ENCODE measurements at places on chromosomes 7 and 10. TPM values are rescaled to one million over a fixed set of nuclear protein-coding genes. Genes with fewer than 3 reads are reported as not detected.
A peak's percentile ranks its signal among the peaks of the same experiment; 100 is the strongest.

The PGAM2 gene
- 0.37 TPM for total RNA-seq

The SPDYE8 gene
- not detected for total RNA-seq

GRCh38 chr7:17965603-17966002 lies 25.3 kb upstream of the SNX13 start:
- DNase-seq: peak; percentile 70

The ZWINT gene
- total RNA-seq: 64.6 TPM

GRCh38 chr7:130841416-130841815 lies 107.4 kb upstream of the KLF14 start:
- DNase-seq: no peak

The IL6 gene
- 21.3 TPM for total RNA-seq

- no peak for DNase-seq
Observed at GRCh38 chr10:816091-816477, 115.4 kb downstream of the LARP4B start.

DNA sequence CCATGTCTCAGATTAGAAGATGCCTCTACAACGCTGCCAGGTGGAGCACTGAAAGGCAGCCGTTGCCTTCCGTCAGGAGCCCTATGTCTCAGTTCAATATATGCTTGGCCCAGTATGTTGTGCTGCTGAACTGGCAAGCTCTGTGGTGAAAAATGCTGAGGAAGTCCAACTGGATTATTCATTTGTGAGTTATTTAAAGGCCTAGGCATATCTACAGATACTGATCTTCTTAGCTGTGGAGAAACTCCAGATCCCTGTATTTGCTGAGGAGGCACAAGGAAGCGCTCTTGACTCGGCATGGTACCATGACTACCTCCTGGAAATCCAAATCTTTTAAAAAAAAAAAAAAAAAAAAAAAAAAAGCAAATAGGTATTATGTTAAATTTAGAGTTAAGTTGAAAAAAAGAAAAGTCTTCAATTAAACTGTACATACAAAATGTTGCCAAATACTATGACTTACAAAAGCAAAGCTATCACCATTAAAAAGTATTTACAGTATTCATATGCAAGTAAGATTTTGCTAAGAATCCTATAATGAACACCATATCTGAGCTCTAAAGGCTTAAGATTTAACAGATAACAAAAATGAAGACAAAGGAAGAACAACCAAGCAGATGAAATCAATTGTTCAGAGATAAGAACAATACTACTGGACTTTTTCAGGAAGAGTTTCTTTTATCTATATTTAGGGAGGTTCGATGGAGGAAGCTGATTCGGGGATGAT lies 152.4 kb downstream of the GALNT11 start:
- peak; percentile 40 for DNase-seq

DNA sequence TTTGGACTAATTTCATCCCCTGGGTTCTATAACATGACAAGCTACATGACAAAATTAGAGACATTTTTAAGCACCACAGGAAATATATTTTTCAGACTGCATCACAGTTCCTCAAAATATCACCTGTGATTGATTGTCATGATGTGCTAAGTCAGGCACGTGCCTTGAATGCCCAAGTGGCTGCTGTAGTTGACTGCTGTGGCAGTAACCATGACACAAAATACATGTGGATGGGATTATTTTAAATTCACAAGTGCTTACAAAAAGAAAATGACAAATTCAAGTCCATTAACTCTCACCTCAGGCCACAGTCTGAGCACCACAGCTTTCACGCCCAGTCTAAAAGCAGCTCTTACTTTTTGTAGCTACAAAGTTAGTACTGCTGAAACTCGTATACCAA lies 45.5 kb downstream of the TNPO3 start:
- no peak for DNase-seq

- DNase-seq: no peak
Observed at GRCh38 chr7:88278881-88279280, 27.8 kb downstream of the STEAP4 start.

The GDF10 gene
- not detected for total RNA-seq

The NPC1L1 gene
- total RNA-seq: not detected

- DNase-seq: no peak
Observed at GRCh38 chr7:31805209-31805818, 118.3 kb downstream of the PPP1R17 start.

DNA sequence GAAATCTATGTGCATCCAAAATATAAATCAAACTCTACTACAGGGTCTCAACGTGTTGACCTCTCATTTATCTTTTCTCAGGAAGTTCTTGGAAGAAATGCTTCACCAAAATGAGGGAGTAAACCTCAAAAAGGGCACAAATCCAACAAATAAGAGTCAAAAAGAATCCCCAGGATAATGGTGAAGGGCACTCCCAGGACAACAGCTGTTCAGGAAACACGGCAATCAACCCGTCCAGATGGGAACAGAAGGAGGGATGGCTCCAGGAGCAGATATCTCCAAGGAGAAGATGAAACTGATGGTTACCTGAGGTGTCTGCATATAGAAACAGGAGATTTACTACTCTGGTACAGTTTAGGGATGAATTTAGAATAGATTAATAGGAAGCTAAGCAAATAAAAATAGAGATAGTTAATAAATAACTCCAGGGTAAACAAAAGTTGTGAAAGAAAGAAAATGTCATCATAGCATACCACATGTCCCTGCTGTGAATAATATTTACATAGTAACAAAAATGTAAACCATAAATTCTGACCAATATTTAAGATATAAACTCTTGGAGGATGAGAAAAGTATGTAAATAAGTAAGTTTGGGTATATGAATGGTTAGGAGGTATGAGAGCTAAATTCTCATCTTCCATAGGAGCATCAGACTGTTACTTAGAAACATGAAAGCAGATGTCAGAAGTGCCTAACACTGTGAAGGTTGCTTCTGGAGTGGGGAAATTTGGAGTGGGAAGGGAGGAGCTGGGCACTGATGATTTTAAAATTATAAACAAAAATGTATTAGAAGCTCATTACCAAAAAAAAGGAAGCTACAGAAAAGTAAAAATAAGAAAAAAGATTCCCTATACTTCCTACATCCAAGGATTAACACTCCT lies 237.5 kb upstream of the HPS1 start:
- no peak for DNase-seq

The GPC2 gene
- 1.1 TPM for total RNA-seq

- DNase-seq: no peak
Observed at GRCh38 chr7:47046949-47047348, 535.0 kb downstream of the TNS3 start.

DNA sequence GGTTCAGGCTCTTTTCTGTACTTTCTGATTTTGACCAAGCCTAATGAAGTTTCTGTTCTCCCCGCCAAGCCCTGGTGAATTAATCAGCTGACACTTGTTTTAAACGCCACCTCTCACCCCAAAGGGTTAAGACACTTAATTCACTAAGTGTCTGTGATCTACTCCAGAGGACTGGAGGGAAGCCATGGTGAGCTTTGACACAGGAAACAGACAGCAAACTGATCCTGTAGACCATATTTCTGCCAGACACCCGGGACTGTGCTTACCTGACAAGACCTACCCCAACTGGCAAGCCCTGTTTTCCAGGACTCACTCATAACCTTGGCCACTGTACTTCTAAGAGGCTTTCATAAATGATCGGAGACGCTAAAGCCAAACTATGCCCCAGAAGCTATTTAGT lies 126.0 kb downstream of the STRA8 start:
- no peak for DNase-seq

The ASB13 gene
- total RNA-seq: 7.1 TPM

The ANLN gene
- 109 TPM for total RNA-seq

DNA sequence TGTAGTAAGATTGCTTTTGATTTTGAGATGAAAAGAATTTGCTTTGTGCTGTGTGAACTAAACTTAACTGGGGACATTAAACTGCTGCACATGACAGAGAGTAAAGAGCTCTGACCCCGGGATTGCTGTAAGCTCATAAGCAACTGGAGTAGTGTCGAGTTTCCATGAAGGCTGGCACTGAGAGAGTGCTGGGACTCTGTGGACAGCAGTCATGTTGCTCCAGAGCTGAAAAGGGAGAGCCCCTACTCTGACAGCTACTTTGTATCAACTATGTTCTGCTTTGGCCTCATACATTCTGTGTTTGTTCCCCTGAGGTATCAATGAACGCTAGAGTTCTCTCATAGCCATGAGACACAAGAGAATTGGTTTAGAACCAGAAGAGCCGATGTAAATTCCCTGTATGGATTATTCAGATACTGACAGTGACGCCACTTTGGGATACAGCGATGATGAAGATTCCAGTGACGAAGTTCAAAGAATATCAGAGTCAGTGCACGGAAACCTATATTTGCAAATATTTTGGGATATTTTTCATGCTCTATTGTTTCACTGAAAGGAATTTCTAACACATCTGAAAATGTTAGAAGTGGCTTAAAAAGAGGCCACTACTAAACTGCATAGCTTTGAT lies 185.9 kb upstream of the DKK1 start:
- DNase-seq: no peak

The PLXNA4 gene
- 0.11 TPM for total RNA-seq

GRCh38 chr7:55567571-55567970 lies 4.7 kb downstream of the VOPP1 start:
- no peak for DNase-seq

- DNase-seq: no peak
Observed at GRCh38 chr7:68321076-68321639, 1277.1 kb upstream of the AUTS2 start.

All from HFFc6 (cell line).